ENCODE measurements at places on chromosomes 11 and 22. TPM values are rescaled to one million over a fixed set of nuclear protein-coding genes. Genes with fewer than 3 reads are reported as not detected.

GRCh38 chr22:17870407-17870806, 96.1 kb upstream of the BID start:
- no peak for DNase-seq

KLHDC7B gene
- total RNA-seq, result 0.72 TPM

DNA sequence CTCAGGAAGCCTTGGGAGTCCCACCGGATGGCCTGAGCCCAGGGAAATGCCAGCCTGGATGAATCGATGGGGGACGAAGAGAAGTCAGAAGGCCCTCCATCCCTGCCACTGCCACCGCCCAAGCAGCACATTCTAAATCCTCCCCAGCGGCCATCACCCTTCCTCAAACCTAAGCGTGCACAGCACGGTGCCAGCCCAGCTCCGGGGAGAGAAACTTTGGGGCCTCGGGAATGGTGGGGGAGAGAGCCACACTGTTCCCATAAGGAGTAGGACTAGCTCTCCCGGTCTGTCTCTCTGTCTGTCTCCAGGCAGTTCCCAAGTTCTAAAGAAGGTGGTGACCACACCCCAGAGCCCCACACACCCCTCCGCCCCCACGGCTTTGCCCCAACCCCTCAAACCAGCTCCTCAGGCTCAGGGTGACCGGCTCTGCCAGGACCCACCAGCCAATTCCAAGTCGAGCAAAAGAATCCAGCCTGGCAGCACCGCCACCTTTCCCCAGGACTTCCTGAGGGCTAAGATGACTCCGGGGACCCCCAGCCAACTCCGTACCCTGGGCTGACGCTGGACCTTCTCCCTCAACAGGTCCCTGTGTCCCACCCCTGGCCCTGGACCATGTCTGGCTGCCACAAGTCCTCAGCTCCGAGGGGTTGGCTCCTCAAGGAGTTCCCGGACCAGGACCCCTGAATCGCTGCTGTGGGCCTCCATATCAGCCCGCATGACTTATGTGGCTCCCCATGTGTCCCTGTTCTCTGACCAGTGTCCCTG, 2.7 kb downstream of the AHNAK start:
- no peak for DNase-seq

GRCh38 chr11:119764108-119764868, 35.3 kb upstream of the NECTIN1 start:
- DNase-seq, result no peak

CBLIF gene
- total RNA-seq, result not detected

CDC42EP2 gene
- total RNA-seq, result 20.8 TPM
